Stimulated activated CD4-positive, alpha-beta T cell treated with anti-CD3 and anti-CD28 coated beads, Interleukin-4, amount 100 ng/mL, for 1 hour (primary cell): ENCODE measurements at places on chromosomes 7 and 10.
A peak's percentile ranks its signal among the peaks of the same experiment; 100 is the strongest.

- no peak for DNase-seq
These were observed 132.6 kb downstream of the SLC25A13 start for GRCh38 chr7:96189129-96189820.

- DNase-seq, result no peak
These were observed 459 bp downstream of the ZDHHC6 start for GRCh38 chr10:112446055-112446854.

DNA sequence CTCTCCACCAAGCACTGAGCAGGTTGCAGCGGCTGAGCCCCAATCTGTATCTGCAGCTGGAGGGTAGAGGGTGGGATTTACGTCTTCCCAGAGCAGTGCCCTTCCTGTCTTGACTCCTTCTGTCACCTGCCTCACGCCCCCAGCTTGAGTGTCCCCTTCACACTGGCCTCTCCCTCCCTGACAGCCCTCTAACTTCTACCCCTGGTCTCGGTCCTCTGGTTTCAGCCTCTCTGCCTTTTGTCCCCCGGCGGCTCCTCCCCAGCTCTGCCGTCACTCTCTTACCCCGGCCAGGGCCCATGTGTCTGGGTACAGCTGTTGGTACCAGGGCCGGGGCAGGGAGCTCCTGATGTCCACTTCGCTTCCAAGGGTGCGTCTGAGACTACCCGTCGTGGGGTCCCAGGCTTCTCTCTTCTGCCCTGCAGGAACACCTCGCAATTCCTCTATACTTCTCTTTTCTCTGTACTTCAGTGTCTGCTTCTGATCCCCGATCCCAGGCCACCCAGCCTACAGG, 654 bp downstream of the MUC3A start:
- no peak for DNase-seq

DNA sequence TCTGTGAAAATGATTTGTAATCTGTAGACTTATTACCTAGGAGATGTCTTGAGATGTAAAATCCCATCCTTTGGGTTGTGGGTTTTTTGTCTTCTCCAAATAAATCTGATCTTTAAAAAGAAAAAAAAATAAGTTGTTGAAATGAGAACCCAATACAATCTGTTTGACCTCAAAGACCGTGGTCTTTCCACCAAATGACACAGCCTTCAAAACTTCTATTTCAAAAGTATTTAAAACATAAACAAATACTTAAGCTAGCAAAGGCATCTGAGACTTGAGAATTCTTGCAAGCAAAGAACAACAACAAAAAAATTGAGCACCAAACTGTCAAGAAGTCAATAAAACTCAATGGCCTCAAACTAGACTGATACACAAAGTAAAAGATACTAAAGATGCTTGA, 67.9 kb upstream of the HECW1 start:
- DNase-seq, result no peak

DNA sequence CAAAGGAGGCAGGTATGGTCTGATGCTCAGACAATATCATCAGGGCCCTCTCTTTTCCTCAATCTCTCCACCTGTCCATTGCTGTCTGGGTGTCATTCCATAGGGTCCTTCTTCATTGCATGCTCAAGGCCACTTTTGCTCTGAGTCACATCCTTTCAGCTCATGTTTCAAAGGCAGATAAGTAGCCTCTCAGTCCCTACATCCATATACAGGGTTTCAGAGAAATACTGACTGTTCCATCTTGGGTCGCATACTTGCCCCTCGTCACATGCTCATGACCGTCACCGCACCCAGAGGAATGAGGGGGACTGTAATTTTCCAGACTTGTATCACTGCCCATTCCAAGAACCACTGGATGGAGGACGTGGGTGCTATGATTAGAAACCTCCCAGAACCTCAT, 93.4 kb downstream of the FAM107B start:
- DNase-seq, result no peak

GRCh38 chr10:69101451-69102095, 13.7 kb downstream of the SRGN start:
- DNase-seq, result no peak

GRCh38 chr7:156095908-156096539, 283.8 kb upstream of the SHH start:
- no peak for DNase-seq

DNA sequence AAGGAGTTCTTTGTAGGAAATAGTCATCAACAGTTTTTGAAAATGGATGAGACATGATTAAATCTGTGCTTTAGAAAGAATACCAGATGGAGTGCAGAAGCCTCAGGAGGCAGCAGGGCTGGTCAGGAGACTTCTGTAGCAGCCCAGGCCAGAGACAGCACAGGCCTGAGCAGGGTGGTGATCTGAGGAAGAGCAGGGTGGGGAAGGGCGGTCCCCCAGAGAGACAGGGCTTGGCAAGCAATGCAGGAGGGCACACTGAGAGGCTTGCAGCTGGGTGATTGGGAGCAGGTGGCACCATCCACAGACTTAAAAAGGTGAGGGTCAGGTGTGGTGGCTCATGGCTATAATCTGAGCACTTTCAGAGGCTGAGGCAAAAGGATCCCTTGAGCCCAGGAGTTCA, 4.3 kb upstream of the SMKR1 start:
- DNase-seq, result no peak

DNA sequence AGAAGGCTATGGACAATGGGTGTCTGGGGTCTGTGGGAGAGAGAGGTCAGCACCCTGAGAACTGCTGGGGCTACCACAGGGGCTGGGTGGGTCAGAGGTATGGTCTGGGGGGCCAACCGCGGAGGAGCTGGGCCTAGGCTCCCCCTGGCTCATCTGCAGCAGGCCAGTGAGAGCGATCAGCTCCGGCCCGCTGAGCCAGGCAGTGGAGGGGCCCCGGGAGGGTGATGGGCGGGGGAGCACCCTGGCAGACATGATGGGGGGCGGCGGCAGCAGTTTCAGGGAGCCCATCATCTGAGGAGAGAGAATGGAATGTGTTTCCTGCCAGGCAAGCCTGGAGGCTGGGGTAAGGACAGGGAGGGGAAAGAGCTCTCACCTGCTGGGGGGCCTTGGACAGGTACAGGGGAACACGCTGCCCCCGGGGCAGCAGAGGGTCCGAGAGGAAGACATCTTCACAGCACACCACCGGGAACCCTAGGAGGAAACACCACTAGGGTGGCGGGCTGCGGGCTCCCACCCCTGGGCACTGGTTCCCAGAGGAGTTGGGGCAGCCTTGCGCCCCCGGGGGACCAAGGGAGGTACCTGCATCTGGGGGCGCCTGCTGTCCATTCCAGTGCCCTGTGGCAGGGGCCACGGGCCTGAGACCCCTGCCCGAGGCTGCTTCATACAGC, 1.3 kb downstream of the SAP25 start:
- DNase-seq, result no peak

DNA sequence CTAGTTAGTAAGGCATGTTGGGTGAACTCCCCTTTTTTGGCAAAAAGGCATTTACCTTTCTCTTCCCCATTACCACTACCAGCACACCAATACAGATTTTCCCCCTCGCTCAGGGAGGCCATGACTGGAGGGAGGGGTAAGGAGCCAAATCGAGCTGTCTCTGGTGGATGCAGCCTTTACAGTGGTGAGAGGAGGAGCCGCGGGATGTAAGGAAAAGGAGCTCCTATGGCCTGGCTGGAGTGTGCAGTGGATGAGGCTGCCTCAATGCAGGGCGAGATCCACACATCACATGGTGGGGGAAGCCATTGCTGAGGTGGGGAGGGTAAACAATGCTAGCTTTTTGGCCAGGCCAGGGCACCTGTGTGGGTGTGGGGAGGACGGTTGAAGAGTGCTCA, 416.2 kb downstream of the EXOC4 start:
- no peak for DNase-seq

DNA sequence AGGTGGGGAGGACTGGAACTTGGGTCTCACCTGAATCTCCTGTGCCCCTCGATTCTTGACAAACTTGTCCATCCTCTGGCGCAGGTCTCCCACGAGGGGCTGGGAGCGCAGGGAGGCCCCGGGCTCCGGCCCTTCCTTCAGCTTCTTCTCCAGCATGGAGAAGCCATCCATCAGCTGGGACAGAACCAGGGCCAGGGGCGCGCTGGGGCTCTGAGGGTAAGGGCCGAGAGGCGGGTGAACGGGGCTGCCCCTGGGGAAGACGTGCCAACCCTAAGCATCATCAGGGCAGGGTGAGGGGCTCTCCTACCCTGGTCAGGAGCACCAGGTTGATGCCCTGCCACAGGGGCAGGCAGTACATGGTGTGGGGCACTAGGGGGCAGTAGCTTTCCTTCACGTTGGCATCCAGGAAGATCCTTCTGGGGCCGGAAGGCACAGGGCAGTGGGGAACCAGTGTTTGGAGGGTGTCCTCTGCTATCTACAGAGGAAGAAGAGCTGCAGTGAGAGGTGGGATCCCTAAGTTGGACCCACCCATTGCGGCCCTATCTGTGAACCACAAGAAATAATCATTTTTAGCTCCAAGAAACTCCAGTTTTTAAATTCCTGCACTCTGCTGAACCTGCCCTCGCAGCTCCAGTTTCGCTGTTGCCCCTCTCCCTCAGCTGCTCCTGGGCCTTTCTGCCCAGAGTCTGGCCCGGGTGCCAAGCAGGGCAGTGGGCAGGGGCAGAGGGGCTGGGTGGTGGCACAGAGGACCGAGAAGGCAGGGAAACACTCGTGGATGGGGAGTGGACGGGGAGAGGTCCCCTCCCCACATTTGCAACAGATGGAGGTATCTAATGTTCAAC, 10.8 kb upstream of the PYROXD2 start:
- DNase-seq, result peak; percentile 45

- DNase-seq, result no peak
These were observed 85.2 kb upstream of the CACNA2D1 start for GRCh38 chr7:82528577-82529310.
